ENCODE measurements at places on chromosomes 16 and 17.

DNA sequence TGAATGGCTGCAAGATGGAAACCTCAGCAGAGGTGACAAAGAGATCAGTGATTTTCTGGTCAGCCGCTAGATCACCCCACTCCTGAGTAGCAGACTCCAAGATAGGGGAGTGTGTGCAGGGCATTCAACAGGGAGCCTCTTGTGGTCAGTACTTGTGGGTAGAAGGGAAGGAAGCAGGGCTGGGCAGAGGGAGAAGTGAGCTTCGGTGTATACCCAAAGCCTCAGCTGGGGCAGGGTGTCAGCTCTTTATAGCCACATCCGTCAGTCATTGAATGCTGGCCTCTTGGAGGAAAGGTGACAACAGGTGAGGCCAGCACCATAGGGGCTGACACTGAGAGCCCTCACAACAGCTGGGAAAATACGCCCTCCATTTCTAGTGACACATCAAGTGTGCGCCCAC is 2.2 kb upstream of the SLC12A3 start:
- no peak for ATAC-seq

DNA sequence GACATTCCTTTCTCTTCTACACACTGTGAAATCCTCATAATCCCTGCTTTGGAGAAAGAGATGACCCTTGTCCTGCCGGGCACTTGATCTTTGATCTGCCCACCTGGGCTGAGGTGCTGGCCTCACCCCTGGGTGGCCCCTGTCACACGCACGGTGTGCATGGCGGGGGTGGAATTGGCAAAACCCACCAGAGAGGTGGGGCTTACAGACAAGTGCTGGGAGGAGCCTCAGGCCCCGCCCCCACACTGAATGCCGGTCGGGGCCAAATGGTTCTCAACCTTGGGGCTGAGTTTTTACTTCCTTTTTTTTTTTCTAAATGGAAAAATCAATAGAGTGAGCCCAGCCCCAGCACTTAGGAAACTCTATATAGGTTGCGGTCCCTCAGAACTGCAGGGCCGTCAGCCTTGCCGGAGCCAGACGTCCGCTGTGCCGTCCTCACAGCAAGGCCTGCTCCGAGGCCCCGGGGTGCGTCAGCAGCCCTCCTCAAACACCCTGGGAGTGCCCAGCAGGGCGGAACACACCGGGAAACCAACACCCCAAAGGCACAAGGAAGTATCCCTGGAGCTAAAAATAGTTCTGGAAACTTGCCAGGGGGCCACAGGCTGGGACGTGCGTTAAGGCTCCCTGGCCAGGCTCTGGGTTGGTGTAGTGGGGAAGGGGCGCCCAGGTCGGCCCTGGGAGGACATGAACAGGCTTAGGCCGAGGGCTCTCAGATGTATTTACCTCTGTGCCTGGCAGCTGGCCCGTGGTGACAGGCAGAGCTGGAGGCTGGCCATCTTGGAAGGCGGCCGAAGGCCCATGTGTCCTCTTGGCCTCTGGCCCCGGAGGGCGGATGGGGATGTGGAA is 11.0 kb downstream of the GPRC5C start:
- ATAC-seq, result no peak

DNA sequence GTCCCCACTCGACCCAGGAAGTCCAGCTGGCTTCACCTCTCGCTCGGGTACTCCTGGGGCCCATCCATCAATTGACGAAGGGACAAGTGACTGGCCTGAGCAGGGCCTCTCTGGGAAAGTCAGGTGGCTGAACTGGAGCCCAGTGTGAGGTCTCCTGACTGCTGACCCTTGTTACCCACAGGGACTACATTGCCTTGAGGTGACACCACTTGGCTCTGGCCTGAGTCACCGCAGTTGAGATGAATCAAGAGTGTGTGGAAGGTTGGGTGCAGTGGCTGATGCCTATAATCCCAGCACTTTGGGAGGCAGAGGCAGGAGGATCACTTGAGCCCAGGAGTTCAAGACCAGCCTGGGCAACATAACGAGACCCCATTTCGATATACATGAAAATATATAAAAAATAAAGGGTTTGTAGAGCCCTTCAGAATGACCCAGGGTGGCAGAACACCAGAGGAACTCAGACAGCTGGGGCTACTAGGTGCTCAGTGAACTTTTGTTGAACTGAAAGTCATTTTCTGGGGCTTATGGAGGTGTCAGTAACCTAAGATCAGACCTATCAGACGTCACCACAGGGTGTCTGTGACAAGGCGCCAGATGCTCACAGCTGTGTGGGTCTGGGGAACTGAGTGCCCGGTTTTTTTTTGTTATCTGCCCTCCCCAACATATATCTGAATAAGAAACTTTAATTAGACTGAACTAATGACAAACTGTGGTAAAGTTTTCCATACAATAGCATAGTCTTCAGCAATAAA is 14.8 kb upstream of the ZFP90 start:
- no peak for ATAC-seq

- no peak for ATAC-seq
Observed at GRCh38 chr17:28929787-28930186, 21.5 kb downstream of the PHF12 start.

- ATAC-seq, result no peak
Observed at GRCh38 chr16:89095491-89095951, 1.9 kb downstream of the ACSF3 start.

DNA sequence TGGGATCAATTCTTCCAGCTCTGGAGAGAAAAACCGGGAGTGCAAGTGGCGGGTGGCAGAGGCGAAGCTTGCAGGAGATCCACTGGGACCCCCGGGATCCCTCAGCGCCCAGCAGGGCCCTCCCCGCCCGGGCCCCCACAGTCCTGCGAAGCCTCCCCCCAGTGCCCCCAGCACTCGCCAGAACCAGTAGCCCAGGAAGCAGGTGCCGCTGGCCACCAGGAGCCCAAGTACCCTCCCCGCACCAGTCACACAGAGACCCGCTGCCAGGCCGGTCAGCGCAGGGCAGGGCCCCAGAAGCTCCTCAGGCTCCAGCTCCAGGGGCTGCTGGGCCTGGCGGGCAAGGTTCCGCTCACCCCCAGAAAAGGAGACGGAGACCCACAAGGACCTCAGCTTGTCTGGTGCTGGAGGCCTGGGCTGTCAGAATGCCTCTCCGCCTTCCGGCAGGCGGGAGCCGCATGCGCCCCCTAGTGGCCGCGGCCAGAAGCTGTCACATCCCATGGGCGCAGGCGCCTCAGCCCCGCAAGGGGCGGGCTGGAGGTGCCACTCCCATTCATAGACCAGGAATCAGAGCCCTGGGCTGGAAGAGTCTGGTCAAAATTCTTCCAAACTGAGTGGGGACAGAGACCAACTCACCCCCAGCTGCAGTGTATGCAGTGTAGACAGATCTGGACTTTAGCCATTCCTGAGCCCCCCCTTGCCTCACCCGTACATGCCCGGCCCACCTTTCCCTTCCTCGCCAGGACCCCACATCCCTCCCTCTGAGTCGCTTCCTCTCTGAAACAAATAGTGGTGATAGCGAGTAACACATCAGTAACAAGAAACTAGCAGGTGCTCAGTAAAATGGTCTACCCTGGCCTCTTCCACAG is 1002.3 kb downstream of the KCNJ18 start:
- ATAC-seq, result no peak

- no peak for ATAC-seq
Observed at GRCh38 chr17:41860254-41860931, 4.8 kb downstream of the KLHL11 start.

DNA sequence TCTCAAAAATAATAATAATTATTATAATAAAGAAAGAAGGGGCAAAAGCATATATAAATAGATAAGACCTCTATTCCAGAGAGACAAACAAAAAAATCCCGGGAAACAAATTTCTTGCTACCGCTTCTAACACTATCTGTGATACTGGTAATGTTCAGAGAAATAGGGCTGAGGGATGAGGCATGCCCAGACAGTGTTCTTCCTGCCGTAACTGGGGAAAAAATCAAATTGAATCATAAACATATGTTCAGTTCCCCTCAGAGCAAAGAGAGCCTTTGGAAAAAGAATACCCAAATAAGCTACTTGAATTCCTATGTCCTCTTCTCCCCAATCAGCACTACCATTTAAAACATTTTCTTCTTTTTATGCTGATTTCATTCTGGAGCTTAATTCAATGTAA is 688.0 kb downstream of the KCNJ2 start:
- no peak for ATAC-seq

DNA sequence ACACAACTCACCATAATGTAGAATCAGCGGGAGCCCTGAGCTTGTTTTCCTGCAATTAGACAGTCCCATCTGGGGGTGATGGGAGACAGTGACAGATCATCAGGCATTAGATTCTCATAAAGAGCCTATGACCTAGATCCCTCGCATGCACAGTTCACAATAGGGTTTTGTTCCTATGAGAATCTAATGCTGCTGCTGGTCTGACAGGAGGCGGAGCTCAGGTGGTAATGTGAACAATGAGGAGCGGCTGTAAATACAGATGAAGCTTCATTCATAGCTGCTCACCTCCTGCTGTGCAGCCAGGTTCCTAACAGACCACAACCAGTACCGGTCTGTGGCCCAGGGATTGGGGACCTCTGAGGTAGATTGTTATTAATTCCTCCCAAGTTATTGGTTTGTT is 2.9 kb upstream of the DOK4 start:
- no peak for ATAC-seq

GRCh38 chr17:49216953-49217650 is 6.6 kb downstream of the ABI3 start:
- no peak for ATAC-seq

- no peak for ATAC-seq
Observed at GRCh38 chr16:88118376-88118775, 167.1 kb downstream of the BANP start.

DNA sequence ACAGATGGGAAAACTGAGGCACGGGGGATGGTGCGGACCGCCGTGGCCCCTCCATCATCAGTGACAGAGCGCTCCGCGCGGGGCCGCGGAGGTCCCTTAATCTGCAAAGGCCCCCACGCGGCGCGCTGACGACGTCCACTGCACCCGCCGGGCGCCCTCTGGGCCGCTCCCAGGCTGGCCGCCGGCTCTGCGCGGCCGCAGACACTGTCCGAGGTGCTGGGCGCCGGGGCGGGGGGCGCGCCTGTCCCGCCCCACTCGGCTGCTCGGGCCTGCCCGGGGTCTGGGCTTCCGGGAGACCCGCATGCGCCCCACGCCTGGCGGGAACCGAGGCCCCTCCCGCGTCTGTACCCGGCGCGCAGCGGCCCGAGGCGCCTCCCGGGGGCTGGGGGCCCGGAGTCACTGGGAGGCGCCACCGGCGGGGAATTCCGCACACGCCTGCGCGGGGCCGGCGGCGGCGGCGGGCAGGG is 550 bp upstream of the RNF213 start:
- peak; percentile 43 for ATAC-seq

GRCh38 chr17:70270554-70270953 is 101.2 kb downstream of the KCNJ2 start:
- no peak for ATAC-seq

DNA sequence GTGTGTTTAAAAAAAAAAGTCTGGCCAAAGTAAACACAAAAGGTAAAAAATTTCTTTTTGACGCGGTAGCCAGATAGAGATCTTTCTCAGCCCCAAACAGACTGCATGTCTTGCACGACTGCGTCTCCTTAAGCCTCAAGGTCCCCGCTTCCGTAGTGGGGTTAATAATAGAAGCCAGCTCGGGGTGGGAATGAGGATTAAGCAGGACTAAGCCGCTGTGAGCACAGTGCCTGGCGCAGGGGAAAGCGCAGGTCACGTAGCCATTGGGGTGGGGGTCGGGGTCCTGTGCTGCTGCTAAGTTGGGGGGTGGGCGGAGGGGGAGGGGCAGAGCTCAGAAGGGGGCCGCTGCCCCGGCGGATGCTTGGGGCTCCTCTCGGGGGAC is 521 bp downstream of the GGA2 start:
- peak; percentile 20 for ATAC-seq

DNA sequence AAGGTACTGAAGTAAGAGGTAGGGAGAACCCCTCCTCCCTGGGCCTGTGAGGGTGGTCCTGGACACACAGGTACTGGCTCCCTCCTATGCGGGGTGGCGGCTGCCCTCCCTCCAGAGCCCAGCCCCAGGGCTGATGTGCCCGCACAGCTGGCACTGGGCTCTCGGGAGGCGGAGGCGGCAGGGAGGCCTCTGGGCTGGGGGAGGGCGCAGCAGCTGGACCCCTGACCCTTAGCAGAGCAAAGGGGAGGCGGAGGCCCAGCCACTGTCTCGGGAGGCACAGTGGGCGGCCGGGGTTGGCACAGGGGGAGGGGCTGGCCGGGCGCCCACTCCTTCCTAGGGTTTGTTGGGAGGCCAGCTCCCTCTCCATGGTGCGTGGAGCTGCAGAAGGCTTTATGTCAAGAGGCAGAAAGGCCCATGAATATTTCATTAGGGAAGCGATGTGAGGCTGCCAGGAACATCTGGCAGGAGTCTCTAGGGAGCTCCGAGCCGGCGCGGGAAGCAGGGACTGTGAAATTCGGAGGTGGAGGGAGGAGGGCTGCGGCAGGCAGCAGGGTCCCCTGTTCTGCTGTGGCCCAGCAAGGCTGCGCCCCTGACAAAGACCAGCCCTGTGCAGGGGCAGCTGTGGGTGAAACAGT is 44.1 kb upstream of the ACSF3 start:
- no peak for ATAC-seq

- ATAC-seq, result no peak
Observed at GRCh38 chr17:60107526-60108257, 29.0 kb upstream of the HEATR6 start.

DNA sequence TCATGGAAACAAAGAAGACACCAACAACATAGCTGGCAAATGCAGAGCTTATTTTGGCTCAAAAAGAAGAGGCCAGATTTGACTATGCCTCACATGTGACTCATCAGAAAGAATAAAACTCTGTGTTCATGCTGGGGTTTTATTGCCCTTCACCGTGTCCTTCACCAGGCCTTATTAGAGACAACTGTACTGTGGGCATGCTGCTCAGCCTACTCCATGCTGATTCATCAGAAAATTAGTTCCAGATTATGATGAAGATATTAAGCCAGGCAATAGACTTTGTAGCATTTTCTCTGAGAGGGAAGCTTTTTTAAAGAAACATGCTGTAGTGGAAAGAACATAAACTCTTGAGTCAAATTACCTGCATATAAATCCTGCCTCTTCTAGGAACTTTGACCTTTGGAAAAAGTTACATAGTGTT is 89.8 kb downstream of the CYB561 start:
- peak; percentile 70 for ATAC-seq

DNA sequence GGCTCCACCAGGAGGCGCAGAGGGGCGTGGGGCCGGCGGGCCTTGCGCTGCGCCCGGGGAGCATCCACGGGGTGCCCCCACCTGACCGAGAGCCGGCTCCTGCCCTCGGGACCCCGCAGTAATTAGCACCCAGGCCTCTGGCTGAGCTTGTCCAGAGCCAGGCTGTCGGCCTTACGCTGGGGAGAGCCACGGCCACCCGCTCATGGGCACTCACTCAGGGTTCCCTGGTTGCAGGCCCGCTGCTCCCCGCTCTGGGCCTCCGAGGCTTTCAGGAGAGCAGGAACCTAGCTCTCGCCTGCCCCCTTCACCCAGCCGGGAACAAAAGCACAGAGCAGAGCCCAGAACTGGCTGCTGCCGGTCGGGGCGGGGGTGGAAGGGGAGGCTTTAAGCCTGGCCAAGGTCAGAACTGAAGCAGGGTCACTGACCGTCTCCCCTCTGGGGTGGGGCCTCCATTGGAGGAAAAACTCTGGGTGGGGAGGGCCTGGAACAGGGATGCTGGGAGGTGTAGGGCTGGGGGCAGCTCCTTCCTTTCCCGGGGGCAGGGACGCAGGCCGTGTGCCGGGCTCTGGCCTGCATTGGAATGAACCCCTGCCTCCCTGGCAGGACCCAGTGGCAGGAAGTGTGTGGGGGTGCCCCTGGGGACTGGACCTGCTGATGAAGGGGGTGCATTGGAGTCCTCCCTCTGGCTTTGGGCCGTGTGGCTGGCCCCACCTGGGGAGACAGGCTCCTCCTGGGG is 12.3 kb downstream of the GLIS2 start:
- peak; percentile 59 for ATAC-seq

All from activated T-helper 17 cell treated with anti-CD3 and anti-CD28 coated beads, Interleukin-2, amount 50 U/mL, for 72 hours (primary cell).